ENCODE measurements at places on chromosomes 2 and 18.

DNA sequence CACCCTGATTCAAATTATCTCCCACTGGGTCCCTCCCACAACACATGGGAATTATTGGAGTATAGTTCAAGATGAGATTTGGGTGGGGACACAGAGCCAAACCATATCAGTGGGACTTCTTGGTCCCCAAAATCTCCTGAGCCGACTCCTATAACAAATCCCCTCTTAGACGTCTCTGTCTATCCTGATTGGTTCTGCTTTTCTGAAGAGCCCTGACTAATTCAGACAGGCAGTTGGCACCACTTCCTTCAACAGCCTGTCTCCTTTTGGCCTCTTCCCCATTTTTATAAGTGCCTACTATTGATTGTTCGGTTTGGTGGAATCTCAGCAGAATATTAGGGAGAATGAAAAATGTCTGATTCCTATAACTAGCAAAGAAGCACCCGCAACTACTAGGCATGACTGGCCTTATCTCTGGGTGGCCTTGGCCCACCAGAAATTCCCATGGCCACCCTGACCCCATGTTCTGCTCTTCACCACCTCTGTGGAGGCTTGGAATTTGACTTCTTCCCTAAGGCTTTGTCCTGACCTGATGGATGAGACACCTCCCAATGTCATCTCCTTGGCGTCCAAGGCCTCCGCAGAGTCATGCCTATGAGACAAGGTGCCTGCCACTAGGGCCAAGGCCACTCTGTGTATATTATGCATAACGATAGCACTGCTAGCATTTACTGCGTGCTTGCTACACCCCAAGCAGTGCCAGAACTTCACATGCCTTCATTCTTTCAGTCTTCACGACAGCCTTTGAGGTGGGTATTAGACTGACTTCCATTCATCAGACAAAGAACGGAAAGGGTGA, 218.9 kb upstream of the COPS8 start:
- no peak for DNase-seq

DNA sequence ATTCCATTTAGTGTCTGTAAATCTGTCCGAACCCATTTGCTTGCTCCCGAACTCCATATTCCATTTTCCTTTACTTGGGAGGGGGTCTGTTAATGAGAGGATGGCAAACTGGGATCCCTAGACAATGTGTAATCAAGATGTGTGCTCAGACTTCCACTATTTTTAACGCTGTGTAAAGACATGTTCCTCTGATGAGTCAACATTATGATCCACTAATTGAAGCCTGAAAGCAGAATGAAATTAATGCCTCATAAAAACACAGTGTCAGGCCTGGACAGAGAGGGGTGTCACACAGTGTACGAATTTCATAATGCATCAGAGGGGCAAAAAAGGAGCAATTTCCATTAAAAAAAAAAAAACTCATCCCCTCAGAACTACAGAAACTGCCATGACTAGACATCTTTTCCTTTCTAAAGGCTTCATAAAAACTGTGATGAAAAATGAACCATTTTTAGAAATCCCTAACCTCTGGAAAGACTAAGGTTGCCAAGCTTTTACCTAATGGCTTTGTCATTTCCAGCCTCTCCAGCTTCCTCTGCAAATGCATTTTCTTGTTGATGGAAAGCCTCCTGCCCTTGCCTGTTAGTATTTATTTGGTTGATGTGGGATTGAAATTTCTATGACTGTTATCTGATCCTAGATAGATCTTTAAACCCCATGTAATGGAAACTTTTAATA, 209.2 kb upstream of the DCC start:
- DNase-seq = no peak

GRCh38 chr2:55173438-55174054, 58.5 kb downstream of the CLHC1 start:
- DNase-seq = no peak

DNA sequence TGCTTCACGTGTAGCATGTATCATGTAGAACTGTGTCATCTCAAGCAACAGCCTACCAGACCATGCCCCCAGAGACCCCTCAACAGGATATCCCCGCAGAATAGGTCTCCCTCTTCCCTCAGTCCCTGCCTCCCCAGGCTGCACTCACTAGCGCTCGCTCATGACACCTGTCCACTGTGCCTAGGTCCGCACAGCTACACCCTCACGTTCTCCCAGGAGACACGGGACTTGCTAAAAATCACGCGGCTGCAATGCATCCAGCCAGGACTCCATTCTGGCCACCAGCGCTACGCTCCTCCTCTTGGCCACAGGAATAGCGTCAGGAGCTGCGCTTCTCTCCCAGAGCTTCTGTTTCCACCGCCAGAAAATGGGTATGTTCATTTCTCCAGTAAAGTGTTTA, 2.5 kb downstream of the PXDN start:
- DNase-seq = no peak

DNA sequence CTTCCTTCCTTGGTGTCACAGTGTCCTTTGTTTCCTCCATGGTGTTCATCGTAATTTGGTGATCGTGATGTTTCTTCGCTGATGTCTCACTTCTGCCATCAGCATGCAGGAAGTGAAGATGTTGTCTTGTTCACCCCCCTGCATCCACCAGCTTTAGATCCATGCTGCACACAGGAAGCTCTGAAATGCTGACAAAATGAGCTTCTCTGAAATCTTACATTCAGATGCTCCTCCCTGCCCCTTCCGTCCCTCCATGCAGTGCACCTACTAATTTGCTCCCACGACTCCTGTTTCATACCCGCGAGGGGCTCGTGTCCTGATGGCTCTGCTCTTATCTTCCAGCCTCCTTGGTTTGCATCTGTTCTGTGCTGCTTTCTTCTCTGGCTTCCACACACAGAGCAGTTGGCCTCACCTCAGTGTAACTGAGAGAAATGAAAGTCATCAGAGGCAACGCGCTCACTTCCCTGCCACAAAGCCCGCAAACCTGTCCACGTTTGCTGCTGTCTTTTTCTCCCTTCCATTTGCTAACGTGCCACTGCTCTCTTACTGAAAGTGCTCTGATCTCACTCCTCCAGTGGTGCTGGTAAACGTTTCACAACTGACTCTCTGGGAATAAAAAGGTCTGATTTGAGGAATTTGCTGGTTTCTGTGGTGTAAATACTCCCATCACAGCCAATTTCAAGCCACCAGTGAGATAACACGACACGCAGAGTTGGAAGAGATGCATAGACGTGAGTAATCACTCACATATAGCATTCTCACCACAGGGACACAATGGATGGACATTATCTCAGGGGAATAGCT, 41.0 kb upstream of the MGAT4A start:
- no peak for DNase-seq

DNA sequence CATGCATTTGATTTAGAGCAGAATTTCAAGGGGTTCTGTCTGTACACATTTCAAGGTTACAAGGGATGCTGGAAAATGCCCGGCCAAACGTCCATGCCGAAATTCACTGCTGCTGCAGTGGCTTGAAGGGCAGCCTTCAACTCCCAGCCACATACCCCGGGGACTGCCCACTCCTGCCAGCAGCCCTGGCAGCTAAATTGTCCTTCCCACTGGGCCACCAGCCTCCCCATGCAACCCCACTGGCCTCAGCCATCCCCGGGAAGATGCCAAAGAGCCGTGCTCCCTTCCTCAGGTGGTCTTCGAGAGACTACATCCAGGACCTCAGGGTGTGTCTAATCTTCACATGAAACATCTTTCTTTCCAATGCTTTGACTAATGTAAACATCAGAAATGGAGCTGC, 478.7 kb upstream of the MYT1L start:
- no peak for DNase-seq

DNA sequence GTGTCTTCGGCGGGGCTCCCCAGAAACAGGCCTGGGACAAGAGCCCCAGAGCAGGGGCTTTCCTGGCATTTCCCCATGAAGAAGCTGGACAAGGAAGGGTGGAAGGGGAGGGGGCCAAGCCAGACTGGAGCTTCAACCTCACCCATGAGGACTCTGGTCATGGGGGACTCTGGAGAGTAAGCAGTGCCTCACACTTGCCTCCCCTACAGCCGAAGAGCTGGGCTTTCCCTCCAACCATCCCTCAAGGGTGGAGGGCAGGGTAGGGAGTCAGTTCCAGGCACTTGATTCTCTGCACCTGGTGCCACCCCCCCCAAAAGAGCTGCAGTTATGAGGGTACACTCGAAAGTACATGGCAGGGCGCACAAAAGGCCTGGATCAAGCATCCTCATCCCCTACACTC, 246.6 kb downstream of the TFCP2L1 start:
- no peak for DNase-seq

DNA sequence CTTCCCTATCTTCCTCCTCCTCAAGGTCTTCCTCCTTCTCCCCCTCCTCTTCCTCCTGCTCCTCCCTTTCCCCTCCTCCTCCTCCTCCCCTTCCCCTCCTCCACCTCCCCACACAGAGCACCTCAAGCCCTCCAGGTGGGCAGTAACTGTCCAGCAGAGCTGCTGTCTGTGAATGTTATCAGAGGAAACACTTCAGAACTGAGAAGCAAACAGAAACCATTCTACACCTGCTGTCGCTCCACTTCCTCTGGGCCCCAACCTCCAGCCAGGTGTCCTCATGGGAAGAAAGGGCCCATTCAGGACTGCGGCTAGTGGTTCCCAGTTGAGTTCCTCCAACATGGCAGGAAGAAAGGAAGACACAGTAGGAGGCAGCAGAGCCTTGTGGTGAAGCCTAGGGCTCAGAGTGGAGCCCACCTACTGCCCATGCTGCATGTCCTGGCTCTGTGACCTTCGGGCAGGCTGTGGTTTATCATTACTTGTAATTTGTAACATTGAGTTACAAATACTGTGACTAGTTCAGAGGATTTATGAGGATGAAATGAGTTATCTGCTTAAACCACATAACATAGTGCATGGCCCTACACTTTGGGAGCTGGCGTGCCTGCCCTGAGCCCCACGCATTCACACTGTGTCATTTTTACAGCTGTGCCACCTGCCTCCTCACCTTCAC, 165.9 kb upstream of the ID2 start:
- DNase-seq = no peak

DNA sequence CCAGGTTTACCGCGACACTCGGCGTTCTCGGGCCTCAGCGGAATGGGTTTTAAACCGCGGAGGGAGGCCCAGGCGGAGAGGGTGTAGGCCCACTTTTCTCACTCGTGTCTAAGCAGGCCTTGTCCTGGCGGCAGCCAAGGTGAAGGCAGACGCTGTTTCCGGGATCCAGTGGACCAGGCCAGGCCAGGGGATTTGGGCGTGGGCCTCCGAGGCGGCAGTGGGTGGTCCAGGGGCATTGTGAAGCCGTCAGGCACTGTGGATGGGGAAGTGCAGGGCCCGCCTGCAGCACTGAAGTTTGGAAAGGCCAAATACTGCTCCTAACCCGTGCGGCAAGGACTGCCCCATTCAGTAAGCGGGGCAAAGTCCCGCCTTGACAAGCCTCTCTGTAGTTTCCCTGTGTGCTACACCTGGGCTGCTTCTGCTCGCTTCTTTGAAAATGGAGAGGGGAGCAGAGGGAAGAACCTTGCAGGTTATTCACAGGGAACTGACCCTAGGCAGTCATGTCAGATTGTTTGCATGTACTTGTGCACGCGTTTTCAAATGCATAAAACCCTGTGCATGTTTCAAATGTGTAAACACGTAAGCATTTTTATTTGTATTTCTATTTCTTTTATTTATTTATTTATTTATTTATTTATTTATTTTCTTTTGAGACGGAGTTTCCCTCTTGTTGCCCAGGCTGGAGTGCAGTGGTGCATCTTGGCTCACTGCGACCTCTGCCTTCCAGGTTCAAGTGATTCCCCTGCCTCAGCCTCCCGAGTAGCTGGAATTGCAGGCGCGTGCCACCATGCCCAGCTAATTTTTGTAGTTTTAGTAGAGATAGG, 7.5 kb upstream of the DLX2 start:
- no peak for DNase-seq

GRCh38 chr2:218567797-218568189, 358 bp downstream of the USP37 start:
- no peak for DNase-seq

DNA sequence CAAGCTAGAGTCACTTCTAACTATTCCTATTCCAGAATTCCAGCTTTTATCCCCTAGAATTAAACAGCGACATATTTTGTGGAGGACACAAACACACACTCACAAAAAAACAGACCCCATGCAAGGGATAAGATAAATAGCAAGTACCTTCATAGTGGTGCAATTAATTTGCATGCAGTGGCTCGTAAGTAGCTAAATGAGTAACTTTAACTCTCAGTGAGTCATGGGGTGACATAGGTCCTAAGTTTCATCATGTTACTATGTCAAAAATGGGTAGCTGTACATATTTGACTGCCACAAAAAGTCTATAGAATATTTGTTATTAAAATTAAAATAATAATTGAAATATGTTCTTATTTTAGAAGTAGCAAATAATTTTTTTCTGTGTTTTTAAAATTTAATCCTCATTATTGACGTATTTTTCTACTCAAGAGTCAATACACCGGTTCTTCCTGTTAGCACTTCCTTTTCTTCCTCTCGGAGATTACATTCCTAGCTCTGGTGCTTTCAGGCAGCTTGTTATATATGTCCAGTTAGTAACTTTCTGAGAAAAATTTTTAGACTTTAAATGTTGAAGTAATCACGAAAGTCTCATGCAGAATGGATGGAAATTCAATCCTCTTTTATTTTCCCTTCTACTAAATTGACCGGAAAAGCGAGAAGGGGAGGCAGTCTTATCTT, 247.0 kb downstream of the KCNH7 start:
- DNase-seq = no peak

- no peak for DNase-seq
These were observed 4.1 kb downstream of the LDAH start for GRCh38 chr2:20818820-20819219.

- DNase-seq = no peak
These were observed 24.0 kb downstream of the IL1B start for GRCh38 chr2:112812318-112813267.

DNA sequence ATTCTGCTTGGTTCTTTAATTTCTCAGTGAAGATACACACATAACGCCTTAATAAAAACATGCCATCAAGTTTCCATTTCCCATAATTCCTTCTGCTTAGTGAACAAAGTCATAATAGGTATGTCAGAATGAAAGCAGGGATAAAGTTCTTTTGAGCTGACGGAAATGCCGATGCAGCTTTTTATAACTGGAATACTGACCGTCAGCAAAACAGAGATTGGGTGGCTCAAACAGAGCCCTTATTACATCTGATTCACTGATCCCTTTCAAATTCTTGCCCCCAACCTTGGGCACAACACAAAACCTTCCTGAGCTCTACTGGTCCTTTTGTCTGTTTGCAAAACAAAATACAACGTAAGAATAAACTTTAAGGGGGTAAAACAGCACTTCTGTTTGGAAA, 140.4 kb downstream of the CDH2 start:
- DNase-seq = no peak

DNA sequence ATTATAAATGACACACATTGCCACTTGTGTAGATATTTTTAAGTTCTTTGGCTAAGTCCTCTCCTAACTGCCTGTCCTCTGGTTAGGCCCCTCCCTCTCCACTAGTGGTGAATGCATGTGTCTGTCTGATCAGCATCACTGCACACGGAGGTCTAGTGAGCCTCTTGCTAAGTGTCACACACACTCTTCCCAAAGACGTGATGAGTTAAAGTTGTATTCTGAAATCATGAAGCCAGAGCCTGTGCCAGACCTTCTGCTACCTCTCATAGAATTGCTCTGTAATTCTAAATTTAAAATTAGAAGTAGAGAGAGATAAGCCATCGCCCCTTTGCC, 41.3 kb downstream of the RALB start:
- DNase-seq = no peak

Data from NCI-H524 treated with DMSO at 0.1 percent for 48 hours (cell line).